ENCODE measurements at places on chromosomes 16 and 17.

DNA sequence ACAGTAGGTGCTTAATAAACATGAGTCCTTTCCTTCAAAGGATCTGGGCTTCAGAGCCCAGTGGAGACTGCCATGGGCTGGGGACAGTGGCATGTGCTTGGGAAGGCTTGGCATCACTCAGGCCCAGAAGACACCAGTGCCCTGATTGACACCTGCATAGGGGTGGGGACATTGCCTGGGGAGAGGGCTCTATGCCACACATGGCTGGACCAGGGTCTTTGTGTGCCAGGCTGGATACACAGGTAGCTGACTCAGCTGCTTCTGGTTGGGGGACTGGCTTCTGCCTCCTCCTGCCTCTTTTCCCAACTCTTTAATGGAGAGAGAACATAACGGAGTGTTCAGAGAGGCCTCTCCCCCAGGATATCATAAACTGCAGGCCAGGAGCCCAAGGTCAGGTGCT, 93.1 kb upstream of the TMEM97 start:
- no peak for DNase-seq

- no peak for DNase-seq
Measured at GRCh38 chr17:32307658-32308057, 34.3 kb downstream of the C17orf75 start.

- DNase-seq: no peak
Measured at GRCh38 chr17:846901-847843, 65.0 kb downstream of the MRM3 start.

DNA sequence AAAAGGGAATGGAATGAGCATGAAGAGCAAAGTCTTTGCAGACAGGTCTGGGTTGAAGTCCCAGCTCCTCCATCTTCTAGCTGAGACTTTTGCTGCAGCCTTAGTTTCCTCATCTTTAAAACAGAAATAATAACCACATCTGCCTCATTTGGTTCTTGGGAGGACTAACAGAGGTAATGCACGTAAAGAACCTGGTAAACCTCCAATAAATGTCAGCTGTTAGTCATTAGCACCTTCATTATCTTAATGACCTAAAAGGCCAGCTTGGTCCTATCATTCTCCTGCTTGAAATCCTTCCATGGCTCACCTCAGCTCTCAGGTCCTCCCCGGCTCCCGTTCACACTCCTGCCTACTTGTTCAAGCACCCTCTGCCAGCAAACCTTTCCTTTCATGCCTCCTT, 51.8 kb downstream of the SKAP1 start:
- DNase-seq: no peak

DNA sequence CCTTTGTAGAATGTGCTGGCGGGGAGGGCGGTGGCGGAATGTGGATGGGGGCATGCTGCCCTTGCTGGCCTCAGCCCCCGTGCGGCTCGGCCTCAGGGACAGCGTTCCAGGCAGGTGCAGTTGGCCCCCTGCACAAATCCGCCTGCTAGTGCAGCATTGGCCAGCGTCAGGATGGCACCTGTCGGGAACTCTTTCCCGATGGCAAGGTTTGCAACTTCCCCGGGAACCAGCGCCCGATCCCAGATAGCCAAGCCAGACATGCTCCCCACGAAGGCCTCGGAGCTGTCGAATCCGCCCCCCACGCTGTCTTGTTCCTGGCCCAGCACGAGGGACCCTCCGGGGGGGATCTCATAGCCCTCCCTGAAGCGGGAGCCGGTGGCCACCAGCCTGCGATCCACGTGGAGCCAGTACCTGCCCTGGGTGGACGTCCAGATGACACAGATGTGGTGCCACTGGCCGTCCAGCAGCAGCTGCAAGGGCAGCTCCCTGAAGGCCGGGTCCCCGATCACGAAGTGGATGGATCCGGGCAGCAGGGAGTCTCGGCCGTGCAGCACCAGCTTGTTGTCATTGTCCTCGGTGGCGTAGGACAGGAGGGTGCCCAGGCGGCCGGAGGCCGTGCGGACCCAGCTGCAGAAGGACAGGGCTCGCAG, 2.8 kb downstream of the PTX4 start:
- no peak for DNase-seq

DNA sequence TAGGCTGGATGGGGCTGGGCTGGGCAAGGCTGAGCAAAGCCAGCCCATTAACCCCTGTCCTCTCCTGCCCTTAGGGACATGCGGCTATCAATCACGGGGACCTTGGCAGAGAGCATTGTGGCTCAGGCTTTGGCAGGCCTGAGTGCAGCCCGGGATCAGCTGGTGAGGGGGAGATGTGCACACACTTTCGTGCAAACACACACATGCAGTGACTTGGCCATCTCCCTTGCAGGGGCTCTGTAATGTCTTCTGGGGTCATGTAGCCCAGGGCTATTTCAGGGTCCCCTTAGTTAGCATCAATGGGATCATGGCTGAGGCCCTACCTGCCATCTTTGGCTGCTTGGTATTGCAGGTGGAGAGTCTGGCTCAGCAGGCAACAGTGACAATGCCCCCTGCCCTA, 6.9 kb downstream of the CARMIL2 start:
- DNase-seq: no peak

- peak; percentile 99 for DNase-seq
Measured at GRCh38 chr17:40100669-40101366, 429 bp upstream of the NR1D1 start.

DNA sequence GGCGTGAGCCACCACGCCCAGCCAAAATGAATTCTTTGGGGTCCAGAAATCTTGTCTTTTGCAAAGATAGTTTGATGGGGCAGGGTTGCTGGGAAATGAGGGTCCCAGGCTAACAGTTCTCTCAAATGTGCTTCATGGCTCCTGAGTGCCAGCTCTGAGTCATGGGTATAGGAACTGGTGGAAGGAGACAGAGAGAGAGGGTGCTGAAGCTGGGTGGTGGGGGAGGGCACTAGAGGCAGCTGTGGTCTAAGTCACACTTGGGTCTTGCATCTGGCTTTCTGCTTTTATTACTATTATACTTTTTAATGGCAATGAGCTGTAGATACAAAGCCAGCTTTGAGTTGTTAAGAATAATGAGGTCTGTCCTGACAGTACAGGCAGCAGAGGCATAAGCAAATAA, 54.6 kb downstream of the PRKCA start:
- DNase-seq: no peak

GRCh38 chr17:81519284-81520020, 6.9 kb upstream of the ACTG1 start:
- DNase-seq: peak; percentile 75

DNA sequence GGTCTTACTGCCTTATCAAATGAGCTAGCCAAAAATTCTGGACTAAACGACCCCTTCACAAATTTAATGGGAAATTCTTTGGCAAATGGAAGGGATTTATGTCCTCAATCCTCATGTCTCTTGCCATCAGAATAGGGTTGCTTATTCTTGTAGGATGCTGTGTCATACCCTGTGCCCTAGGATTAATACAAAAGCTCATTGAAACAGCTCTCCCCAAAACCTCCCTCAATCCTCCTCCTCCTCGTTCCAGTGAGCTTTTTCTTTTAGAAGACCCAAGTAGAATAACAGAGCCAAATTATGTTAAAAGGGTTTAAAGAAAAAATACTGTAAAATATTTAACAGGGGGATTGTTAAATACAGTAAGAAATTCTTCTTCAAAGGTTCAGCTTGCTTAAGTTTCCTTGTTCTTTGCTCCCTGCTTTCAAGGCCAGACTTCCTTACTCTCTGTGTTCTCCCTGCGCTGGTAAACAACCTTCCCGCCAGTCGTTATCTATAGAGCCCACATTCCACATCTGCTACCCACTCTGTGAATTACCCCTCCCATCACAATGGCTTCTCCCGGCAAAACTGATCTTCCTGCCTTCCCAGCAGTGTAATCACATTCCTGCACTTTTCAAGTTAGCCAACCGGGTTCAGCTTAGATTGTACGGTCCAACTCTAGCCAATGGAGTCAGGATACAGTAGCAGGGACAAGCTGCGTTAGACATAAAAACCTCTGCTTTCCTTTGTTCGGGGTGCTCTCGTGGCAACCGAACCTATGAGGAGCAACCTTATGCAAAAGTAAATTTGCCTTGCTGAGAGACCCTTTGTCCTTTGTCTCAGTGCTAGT, 9.7 kb downstream of the HPR start:
- DNase-seq: peak; percentile 56

DNA sequence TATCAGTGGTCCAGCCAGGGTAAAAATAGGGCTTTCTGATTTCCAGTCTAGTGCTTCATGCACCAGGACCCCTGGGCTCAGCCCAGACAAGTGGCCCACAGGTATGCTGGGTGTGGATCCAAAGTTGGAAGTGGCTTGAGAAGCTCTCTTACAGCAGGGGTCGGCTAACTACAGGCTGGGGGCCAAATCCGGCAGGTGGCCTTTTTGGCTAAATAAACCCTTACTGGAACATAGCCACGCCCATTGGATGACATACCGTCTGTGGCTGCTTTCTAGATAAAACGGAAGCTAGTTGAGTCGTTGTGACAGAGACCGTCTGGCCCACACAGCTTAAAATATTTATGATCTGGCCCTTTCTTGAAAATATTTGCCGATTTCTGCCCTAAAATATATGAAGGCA, 119.0 kb upstream of the CDC42EP4 start:
- no peak for DNase-seq

DNA sequence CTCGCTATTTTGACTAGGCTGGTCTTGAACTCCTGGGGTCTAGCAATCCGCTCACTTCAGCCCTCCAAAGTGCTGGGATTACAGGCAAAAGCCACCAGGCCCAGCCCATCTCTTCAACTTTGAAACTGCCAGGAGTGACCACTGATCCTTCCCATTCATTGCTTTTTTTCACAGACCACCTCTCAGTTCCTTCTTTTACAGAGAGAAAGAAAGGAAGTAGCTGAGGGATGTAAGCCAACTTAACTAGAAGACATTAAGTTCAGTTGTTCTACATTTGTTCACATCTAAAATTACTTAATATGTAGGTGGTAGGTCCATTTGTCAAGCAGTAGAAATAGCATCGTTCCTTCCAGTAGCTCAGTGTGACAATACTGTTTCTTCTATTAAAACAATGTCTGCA, 219.8 kb downstream of the STX8 start:
- no peak for DNase-seq

DNA sequence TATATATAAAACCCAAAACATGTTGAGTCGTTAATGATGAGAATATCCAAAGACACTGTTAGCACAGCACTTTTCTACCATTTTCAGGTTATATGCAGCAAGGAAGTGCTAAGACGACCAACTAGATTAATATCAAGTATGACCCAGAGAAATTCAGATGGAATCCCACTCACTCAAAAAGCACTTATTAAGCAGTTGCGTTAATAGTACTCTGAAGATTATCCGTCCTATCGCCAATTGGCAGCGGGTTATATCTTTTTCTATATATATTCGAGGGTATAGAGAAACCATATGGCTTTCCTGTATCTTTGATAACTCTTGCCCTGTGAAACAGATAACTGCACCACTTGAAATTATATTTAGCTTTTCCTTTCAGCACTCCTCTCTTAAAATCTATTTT, 1.1 kb downstream of the CRLF3 start:
- no peak for DNase-seq

- DNase-seq: no peak
Measured at GRCh38 chr16:85185303-85186100, 73.2 kb upstream of the CIBAR2 start.

GRCh38 chr16:3147757-3148104, 12.9 kb downstream of the ZNF213 start:
- DNase-seq: no peak

DNA sequence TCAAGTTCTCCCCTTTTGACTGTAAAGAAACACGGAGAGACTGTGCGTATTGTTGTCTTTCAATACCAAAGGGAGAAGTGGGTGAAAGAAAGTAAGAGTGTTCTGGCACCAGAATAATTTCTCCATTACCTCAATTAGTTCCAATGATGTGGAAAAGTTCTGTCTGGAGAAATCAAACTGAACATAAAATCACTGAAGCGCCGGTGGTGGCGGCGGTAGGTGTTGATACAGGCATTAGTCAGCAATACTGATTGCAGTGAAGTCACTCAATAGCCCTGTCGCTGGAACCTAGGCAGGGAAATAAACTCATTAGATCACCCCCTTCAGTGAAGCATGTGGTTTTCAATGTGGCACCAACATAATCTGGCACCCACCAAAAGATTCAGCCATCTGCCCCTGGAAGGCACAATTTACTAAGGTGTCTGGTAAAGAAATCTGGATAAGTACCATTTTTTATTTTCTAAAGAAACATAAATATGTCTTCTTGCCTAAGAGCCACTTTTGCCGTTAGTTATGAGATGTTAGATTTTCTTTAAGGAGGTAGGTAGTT, 274.2 kb upstream of the SOX9 start:
- DNase-seq: no peak

- DNase-seq: no peak
Measured at GRCh38 chr16:70788668-70789594, 12.0 kb downstream of the VAC14 start.

DNA sequence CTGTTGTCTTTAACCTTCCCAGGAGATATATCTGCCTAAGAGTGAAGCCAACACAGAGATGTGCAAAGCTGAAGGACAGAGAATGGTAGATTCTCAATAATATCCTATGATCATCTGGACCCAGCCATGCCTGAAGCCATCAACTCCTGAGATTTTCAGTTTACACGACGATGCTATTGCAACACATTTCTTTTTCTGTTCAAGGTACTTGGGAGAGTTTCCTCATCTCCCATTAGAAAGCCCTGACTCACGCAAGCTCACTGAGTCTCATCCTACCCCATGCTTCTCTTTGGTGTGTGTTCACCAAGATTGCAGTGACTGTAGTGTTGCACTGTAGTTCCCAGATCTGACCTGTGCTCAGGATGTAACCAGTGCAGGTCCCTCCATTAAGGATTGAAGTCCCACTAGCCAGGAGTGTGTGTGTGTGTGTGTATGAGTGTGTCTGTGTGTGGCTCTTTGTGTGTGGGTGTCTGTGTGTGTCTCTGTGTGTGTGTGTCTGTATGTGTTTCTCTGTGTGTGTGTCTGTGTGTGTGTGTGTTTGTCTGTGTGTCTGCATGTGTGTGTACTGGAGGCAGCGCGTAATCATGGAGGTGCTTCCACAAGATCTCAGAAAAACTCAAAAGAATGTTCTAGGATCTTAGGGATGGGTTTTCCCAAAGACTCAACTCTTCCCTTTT, 15.5 kb downstream of the CES1 start:
- DNase-seq: no peak

DNA sequence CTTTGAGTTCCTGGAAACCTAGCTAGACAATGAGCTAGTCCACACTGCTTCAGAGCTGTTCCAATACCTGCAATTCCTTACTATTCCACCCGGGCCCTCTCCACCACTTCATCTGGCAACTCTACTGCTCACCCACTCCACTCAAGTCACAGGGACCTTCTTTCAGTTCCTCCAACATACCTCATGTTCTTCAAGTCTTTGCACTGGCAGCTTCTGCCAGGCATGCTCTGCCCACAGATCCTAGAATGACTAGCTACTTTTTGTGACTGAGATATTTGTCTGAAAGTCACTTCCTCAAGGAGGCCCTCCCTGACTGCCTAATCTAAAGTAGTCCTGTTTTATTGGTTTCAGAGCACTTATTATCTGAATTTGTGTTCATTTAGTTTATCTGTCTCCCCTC, 86.4 kb downstream of the TEX14 start:
- no peak for DNase-seq

GRCh38 chr17:11980813-11981212, 16.5 kb downstream of the ZNF18 start:
- DNase-seq: no peak

- DNase-seq: no peak
Measured at GRCh38 chr16:11101695-11102522, 154.1 kb downstream of the SOCS1 start.

- peak; percentile 96 for DNase-seq
Measured at GRCh38 chr17:44628243-44629188, 27.8 kb upstream of the MEIOC start.

All from ecto neural progenitor cell (in vitro differentiated cells).